HFFc6 (cell line): ENCODE measurements at places on chromosomes 16 and 17. TPM values are rescaled to one million over a fixed set of nuclear protein-coding genes. Genes with fewer than 3 reads are reported as not detected.
A peak's percentile ranks its signal among the peaks of the same experiment; 100 is the strongest.

- no peak for DNase-seq
These were observed 2.5 kb downstream of the KRT33A start for GRCh38 chr17:41347869-41348760.

- peak; percentile 3 for DNase-seq
These were observed 143.3 kb downstream of the STX8 start for GRCh38 chr17:9432134-9432885.

DNA sequence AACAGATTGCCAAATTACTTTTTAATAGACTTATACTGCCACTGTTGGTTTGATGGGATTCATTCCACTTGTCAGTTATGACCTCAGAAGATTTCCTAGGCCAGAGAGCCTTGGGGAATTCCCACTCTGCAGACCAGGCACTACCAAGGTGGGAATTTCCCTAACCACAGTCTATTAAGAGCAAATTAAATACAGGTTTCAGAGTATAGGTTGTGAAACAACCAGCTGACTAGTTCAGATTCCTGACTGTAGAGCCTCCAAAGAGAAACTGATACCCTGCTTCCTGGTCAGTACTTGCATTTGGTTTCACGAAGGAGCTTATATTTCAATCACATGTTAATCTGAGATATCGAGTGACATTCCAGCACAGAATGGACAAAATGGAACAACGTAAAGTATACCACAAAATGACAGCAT, 186.5 kb downstream of the STX8 start:
- peak; percentile 3 for DNase-seq

GRCh38 chr17:79451167-79451566, 159.7 kb downstream of the RBFOX3 start:
- no peak for DNase-seq

DNA sequence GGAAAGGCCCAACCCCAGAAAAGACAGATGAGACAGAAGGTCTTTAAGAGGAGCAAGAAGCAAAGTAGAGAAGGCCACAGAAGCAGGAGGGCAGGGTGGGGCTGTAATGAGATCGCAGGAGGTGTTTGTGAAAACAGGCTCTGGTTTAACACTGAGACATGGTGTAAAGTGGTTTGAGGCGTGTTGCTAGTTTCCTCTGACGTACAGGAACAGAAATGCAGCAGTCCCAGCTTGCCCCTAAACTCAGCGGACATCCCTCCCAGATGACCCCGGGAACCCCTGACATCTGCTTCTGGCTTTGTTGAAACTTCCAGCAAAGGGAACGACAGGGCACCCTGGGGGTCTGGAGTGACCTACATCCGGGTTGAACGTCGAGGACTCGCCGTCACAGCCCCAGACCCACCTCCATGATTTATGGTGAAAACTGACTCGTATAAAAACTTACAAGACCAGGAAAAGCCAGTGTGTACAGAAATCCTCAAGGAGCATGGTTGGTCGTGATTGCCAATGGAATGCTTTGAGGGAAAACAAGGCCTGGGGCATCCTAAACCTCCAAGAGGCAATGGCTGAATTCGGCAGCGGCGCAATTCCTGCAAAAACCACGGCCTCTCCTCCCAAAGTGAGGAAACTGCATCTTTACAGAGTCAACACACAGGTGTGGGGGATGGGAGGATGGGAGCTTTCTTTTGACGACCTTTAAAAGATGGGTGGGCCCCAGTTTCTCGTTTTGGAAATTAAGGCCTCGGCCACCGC, 25.8 kb downstream of the LITAF start:
- DNase-seq: peak; percentile 43

DNA sequence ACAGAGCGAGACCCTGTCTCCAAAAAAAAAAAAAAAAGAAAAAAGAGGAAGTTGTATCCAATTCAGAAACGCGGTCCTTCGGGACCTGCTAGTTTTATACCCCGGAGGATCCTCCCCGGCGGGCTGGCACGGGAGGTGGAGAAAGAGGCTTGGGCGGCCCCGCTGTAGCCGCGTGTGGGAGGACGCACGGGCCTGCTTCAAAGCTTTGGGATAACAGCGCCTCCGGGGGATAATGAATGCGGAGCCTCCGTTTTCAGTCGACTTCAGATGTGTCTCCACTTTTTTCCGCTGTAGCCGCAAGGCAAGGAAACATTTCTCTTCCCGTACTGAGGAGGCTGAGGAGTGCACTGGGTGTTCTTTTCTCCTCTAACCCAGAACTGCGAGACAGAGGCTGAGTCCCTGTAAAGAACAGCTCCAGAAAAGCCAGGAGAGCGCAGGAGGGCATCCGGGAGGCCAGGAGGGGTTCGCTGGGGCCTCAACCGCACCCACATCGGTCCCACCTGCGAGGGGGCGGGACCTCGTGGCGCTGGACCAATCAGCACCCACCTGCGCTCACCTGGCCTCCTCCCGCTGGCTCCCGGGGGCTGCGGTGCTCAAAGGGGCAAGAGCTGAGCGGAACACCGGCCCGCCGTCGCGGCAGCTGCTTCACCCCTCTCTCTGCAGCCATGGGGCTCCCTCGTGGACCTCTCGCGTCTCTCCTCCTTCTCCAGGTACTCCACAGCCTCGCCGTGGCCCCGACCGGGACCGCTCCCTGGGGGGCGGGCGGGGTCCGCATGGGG, at the start of gene CDH3:
Gene CDH3 (plus strand): TSS at position 596 of the 779 bp plus-strand sequence. CDS start 70 bp downstream, at position 666.
- no peak for DNase-seq

GRCh38 chr16:84531671-84532111, 27.2 kb upstream of the MEAK7 start:
- DNase-seq: no peak

DNA sequence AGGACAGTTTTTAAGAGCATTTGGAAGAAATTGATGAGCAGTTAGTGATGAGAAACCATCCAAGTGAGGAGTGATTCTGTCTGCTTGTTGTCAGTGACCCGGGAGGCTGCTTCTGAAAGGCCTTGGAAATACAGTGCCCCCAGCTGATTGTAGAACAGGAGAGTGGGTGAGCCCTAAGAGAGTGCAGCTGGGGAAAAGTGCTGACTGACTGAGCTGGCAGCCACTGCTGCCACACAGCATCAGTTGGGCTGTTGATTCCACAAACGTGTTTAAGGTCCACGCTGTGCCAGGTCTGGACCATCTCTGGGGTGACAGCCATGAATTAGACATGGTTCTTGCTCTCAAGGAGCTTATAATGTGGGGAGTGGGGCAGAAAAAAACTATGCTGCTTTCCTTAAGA, 18.9 kb downstream of the NUP93 start:
- DNase-seq: no peak

GRCh38 chr17:83199500-83200201, 120.2 kb downstream of the METRNL start:
- DNase-seq: peak; percentile 47

Gene TANC2
- total RNA-seq: 67.3 to 91.0 TPM (median 83.8 TPM) in 3 replicates

Gene IL34
- total RNA-seq: 0.09 to 0.25 TPM in 2 of 3 replicates, not detected in the other

Gene CIBAR2
- total RNA-seq: not detected in 2 replicates

Gene SERPINF2
- total RNA-seq: not detected in 3 replicates
